ENCODE measurements at places on chromosomes 5 and 9. TPM values are rescaled to one million over a fixed set of nuclear protein-coding genes. Genes with fewer than 3 reads are reported as not detected.
A peak's percentile ranks its signal among the peaks of the same experiment; 100 is the strongest.

DNA sequence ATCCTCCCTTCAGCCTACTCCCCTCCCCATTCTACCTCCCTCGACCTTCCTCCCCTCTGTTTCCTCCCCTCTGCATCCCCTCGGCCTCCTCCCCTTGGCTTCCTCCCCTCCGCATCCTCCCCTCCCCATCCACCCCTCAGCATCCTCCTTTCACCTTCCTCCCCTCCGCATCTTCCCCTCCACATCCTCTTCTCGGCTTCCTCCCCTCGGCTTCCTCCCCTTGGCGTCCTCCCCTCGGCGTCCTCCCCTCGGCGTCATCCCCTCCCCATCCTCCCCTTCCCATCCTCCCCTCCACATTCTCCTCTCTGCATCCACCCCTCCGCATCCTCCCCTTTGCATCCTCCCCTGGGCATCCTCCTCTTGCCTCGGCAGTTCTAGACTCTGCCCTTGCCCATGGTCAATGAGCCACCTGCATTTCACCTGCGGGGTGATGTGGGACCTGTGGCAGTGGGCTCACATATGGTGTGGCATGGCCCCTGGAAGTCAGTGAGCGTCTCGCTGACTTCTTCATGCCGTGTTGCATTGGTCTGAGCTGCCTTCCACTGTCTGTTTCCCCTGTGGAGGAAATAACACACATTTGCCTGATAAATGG lies 113.0 kb downstream of the WNK2 start:
- H3K27ac ChIP-seq, result no peak overlapping the region
- peaks cover 12% of the 10 kb centered on the region for H3K27me3 ChIP-seq
- H3K36me3 ChIP-seq, result no peaks in the 10 kb centered on the region
- H3K4me3 ChIP-seq, result no peak overlapping the region
- no peak for DNase-seq

DNA sequence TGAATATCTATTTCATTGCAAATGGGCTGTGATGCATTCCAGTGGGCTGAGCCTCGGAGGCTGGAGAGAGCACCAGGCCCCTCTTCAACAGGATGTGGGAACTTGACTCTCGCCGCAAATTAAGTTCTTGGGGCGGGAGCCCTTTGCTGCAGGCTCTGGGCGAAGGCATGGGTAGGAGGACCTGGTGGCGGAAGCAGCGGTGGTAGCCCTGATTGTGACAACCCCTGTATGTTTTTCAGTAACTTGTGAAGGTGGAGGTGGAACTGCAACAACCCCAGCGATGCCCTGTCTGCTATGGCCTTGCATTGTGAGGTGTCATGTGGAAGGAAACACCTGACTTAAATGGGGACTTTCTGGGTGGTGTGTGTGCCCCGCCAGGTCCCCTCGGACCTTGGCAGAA lies 9.4 kb downstream of the FYB1 start:
- peaks cover 5% of the 10 kb centered on the region for H3K36me3 ChIP-seq
- H3K27me3 ChIP-seq, result peaks cover 16% of the 10 kb centered on the region
- H3K4me3 ChIP-seq, result peak overlapping the region; percentile 77
- H3K4me1 ChIP-seq, result peaks cover 100% of the 10 kb centered on the region
- DNase-seq, result peak; percentile 85
- H3K27ac ChIP-seq, result peak overlapping the region; percentile 89

- H3K27me3 ChIP-seq, result no peaks in the 10 kb centered on the region
- no peaks in the 10 kb centered on the region for H3K36me3 ChIP-seq
- H3K4me3 ChIP-seq, result no peak overlapping the region
These were observed 12.4 kb downstream of the NACC2 start for GRCh38 chr9:136082496-136083361.

DNA sequence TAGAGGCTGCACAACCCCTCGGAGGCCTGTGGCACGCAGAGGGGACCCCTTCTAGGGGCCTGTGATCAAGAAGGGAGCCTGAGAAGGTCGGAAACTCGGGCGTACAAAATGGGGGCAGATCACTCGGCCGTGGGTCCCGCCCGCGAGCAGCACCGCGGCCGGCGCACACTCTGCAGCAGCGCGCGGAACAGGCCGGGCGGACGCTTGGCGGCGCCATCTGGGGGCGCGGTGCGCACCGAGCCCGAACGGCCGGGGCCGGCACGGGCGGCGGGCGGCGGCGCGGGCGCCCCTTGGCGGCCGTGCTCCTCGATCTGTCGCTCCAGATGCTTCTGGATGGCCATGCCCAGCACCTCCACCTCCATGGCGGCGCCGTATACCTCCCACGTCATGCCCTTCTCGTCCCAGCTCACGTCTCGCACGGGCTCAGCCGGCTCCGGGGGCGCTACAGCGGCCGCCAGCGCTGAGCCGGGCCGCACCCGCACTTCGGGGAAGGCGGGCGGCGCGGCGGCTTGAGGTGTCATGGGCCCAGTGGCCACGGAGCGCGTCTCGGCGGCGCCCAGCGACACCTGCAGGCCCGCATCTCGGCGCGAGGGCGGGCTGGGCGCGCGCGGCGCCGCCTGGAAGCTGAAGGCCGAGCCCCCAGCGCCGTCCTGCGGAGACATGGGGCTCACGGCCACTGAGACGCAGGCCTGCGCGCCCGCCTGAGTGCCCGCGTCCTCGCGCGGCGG lies 13.1 kb downstream of the GPRIN1 start:
- peak overlapping the region; percentile 55 for H3K4me3 ChIP-seq
- peak; percentile 57 for DNase-seq
- H3K27me3 ChIP-seq, result peaks cover 11% of the 10 kb centered on the region
- peaks cover 7% of the 10 kb centered on the region for H3K4me1 ChIP-seq
- no peaks in the 10 kb centered on the region for H3K36me3 ChIP-seq

The ARHGEF28 gene
- not detected for polyA plus RNA-seq

The TOR2A gene
- polyA plus RNA-seq, result 49.9 TPM
